Mammary epithelial cell (primary cell): ENCODE measurements at places on chromosomes 4 and X. TPM values are rescaled to one million over a fixed set of nuclear protein-coding genes. Genes with fewer than 3 reads are reported as not detected.

DNA sequence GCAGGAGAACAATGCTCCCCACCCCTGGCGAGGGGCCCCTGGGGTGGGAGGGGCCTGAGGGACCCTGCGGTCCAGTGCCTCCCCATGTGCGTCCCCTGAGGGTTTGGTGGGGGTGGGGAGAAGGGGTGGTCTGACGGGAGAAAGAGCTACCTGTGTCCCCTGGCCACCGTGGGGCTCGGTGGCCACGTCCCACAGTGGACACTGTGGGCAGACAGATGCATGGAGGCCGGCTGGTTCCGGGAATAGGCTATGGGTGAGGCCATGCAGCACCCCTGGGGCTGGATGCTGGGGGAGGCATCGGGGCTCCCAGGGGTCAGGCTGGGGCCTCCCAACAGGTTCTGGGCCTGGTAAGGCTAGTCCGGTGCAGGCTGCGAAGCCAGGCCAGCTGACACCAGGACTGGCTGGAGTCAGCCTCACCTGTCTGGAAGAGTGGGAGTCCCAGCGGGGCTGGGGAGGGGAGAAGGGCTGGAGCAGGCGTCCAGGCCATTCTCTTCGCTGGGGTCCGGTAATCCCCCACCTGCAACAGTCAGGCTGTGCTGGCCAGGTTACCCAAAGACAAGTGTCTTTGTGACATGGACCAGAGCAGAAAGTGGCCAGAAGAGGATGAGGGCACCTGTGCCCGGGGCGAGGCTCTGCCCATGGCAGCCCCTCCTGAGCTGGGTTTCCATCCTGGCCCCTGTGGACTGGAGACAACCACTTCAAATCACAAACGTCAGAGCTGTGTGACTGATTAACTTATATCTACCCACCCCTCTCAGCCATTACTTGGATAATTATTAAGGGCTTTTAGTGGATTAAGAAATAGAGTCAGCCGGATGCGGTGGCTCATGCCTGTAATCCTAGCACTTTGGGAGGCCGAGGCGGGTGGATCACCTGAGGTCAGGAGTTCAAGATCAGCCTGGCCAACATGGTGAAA, 1.4 kb upstream of the FAM53A start:
- no peak for DNase-seq

GRCh38 chr4:185875316-185875907, 63.4 kb upstream of the SORBS2 start:
- no peak for DNase-seq

GRCh38 chr4:156378033-156378665, 424.5 kb upstream of the CTSO start:
- DNase-seq, result peak; percentile 53

GRCh38 chr4:8435656-8436121, 4.8 kb downstream of the ACOX3 start:
- peak; percentile 32 for DNase-seq

GRCh38 chr4:100548200-100548560, 30.4 kb upstream of the EMCN start:
- DNase-seq, result no peak

DNA sequence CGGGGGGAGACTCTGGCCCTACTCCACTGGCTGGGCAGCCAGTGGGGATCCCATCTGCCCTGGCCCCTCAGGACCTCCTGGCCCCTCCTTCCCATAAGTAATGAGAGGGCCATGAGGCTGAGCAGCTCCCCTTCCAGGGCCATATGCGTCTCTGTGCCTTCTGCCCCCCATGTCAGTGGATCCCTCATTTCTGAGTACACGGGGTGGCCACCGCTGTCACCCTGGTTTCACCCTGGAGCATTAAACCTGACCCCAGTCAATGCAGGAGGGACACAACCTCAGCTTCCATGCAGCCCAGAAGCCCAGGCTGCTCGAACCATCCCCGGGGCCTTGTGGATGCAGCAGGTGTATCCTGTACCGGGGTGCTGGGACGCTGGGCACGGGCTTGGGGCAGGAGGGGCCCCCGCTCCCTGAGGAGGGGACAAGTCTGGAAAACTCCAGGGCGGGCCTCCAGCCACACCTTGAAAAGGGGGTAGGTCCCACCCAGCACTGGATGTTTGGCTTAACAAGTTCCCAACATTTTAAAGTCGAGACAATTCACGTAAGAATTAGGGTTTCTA, 24.2 kb downstream of the ATP5ME start:
- no peak for DNase-seq

GRCh38 chr4:86508436-86508835, 85.7 kb upstream of the PTPN13 start:
- DNase-seq, result no peak

- no peak for DNase-seq
Measured at GRCh38 chrX:54807524-54808108, at the start of gene MAGED2. Gene MAGED2, plus strand, starts transcription at chrX:54807745. Its CDS starts 1,587 bp downstream, at chrX:54809332.

DNA sequence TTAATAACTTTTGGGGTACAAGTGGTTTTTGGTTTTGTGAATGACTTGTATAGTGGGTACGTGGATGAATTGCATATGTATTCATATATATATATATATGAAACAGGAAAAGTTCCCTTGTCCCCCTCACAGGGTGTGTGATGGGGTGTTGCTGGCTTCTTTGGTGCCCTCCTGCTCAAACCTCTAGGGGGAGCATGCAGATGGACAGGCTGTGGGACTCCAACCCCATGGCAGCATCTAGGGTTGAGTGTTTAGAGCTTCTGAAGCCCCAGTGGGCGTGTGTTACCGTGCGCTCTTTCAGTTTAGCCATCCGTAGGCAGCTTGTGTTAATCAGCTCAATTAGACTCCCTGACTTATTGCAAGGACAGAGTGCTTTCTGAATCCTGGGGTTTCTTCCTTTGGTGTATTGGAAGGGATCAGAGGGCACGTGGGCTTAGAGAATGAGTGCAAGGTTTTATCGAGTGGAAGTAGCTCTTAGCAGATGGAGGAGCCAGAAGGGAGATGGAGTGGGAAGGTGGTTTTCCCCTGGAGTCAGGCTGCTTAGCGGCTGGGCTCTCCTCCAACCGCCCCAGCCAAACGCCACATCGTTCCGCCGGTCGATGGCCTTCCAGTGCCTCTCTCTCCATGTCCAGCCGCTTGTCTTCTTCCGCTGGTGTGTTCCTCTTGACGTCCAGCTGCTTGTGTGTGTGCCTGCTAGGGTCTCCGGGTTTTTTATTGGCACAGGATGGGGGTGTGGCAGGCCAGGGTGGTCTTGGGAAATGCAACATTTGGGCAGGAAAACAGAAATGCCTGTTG, 674.4 kb upstream of the LCORL start:
- DNase-seq, result no peak

- no peak for DNase-seq
Measured at GRCh38 chr4:13627178-13627605, 333 bp downstream of the BOD1L1 start.

DNA sequence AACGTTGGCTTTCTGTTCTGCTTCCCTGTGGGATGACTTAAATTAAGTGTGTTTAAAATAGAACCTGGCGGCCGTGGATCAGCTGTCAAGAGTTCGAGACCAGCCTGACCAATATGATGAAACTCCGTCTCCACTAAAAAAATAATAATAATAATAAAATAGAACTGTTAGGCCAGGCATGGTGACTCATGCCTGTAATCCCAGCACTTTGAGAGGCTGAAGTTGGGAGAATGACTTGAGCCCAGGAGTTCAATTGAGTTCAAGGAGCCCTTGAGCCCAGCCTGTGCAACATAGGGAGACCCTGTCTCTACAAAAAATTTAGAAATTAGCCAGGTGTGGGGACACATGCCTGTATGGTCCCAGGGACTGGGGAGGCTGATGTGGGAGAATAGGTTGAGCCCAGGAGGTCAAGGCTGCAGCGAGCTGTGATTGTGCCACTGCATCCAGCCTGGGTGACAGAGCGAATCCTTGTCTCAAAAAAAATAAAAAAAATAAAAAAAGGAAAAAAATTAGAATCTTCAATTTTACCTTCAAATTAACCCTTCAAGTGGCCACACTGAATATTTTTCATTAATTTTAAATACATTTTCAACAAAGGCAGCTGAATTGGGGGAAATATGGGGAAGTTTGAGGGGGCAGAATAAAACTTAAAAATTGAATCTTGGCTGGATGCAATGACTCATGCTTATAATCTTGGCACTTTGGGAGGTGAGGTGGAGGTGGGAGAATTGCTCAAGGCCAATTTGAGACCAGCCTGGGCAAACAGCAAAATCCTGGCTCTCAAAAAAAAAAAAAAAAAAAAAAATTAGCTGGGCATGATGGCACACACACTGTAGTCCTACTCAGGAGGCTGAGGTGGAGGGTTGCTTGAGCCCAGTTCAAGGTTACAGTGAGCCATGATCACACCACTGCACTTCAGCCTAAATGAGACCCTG, 31.8 kb upstream of the HSD17B13 start:
- peak; percentile 16 for DNase-seq

DNA sequence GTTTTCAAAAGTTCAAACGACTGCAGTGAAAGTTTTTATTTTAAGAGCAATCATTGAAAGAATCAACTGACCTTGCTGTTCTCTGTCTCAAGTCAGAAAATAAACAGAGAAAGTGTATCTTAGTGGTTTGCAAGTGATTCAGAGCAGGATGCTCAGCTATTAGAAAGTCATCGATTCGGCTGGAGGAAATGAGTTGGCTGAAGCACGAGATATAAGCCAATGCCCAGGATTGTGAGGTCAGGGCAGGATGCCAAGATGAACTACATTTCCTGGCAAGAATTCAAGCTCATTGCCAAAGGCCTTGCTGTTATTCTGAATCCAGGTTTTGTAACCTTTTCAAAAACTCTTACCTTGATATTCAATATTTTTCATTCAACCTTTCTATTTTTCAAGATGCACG, 541.4 kb upstream of the BOD1L1 start:
- DNase-seq, result peak; percentile 96

GRCh38 chr4:158540125-158540907, 18.6 kb downstream of the RXFP1 start:
- DNase-seq, result peak; percentile 85

- DNase-seq, result no peak
Measured at GRCh38 chr4:146273204-146273901, 59.0 kb downstream of the REELD1 start.

GRCh38 chr4:118968005-118968404, 79.4 kb downstream of the SYNPO2 start:
- peak; percentile 48 for DNase-seq

- DNase-seq, result peak; percentile 69
Measured at GRCh38 chrX:68114573-68115129, 318.6 kb downstream of the OPHN1 start.

DNA sequence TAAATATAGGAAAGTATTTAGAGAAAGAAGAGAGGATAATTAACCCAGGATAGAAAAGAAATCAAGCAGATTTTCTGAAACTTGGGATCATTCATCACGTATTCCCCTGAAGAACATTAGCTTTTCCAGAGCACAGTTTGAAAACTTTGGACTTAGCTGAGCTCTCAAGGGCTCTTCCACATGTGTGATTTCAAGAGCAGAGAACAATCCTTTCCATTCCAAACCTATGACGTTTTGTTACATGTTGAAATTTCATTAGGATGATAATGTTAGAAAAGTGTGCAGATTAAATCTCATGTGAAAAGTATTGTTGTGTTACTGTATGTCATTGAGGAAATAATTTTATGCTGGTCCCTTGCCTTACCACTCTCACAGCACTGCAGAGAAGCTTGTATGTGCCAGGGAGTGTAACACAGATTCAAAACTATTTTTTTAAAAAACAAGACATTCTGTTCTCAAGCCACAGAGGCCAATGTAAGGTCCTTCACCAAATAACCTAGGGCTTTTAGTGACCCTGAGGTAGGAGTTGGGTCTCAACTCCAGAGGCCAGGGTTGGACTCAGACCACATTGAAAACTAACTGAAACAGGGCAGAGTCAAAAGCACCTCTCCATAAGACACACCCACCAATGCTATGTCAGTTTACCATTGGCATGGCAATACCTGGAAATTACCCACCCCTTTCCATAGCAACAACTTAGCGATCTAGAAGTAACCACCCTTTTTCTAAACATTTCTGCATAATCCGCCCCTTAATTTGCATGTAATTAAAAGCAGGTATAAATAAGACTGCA, 141.3 kb downstream of the ANXA5 start:
- no peak for DNase-seq

GRCh38 chr4:152705903-152706302, 26.1 kb upstream of the TMEM154 start:
- DNase-seq, result no peak

GRCh38 chrX:119251386-119251785, 15.3 kb downstream of the PGRMC1 start:
- no peak for DNase-seq

DNA sequence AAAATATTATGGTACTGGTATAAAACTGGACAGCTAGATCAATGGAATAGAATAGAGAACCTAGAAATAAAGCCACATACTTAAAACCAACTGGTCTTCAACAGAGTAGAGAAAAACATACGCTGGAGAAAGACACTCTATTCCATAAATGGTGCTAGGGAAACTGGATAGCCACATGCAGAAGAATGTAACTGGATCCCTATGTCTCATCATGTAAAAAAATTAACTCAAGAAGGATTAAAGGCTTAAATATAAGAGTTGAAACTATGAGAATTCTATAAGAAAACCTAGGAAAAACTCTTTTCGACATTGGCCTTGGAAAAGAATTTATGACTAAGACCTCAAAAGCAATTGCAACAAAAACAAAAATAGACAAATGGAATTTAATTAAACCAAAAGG, 114.6 kb downstream of the PCDH18 start:
- no peak for DNase-seq

The TMEM150C gene
- total RNA-seq, result 1.5 TPM

The GPR34 gene
- not detected for total RNA-seq

The VCX2 gene
- not detected for total RNA-seq

The CHST7 gene
- total RNA-seq, result 2.0 and 3.0 TPM in 2 replicates

The GAGE12F gene
- total RNA-seq, result not detected in 2 replicates

The CT47C1 gene
- not detected in 2 replicates for total RNA-seq

The CNGA1 gene
- total RNA-seq, result 0.12 TPM in 1 of 2 replicates, not detected in the other

The DUSP9 gene
- 0.16 and 0.64 TPM in 2 replicates for total RNA-seq

The ADH1B gene
- total RNA-seq, result not detected in 2 replicates

The SH3TC1 gene
- total RNA-seq, result 70.8 TPM

The NLGN4X gene
- 3.2 TPM for total RNA-seq

The ENPP6 gene
- 0.33 TPM for total RNA-seq

The MAGEA1 gene
- total RNA-seq, result not detected

The PAPSS1 gene
- 94.7 TPM for total RNA-seq

The INPP4B gene
- total RNA-seq, result 87.2 TPM

The FGFBP2 gene
- not detected for total RNA-seq

The IL9R gene
- 0.27 TPM in 1 of 2 replicates, not detected in the other for total RNA-seq

The CDS1 gene
- total RNA-seq, result 19.9 and 25.4 TPM in 2 replicates

The MAGEC2 gene
- not detected in 2 replicates for total RNA-seq

The CT55 gene
- not detected for total RNA-seq
